ENCODE measurements at places on chromosomes 1 and 21. TPM values are rescaled to one million over a fixed set of nuclear protein-coding genes. Genes with fewer than 3 reads are reported as not detected.
A peak's percentile ranks its signal among the peaks of the same experiment; 100 is the strongest.

GRCh38 chr1:221025956-221026355, 146.7 kb downstream of the HLX start:
- no peak for DNase-seq
- no peak overlapping the region for H3K4me3 ChIP-seq
- no peaks in the 10 kb centered on the region for H3K4me1 ChIP-seq

SEMA4A gene
- total RNA-seq: not detected

DNA sequence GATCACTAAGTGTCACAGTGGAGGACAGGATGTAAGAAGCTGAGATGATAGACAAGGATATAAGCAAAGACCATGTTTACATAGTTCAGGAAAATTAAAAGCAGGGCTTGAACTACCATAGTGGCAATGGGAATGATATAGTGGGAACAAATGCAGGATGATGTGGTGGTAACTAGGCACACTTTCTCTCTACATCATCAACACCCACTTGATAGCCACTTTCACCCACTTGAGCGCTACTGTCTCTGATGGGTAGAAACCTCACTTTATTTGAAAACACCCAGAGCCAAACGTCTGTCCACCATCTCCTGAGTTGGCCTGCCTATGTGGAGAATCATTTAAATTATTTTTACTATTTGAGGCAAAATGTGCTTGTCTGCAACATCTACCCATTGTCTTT, 305.0 kb upstream of the ST6GALNAC5 start:
- no peaks in the 10 kb centered on the region for H3K4me1 ChIP-seq
- no peaks in the 10 kb centered on the region for H3K27me3 ChIP-seq
- no peak overlapping the region for H3K4me3 ChIP-seq

SMIM1 gene
- not detected for total RNA-seq

- H3K36me3 ChIP-seq: no peaks in the 10 kb centered on the region
- H3K4me3 ChIP-seq: no peak overlapping the region
- H3K27me3 ChIP-seq: no peaks in the 10 kb centered on the region
Observed at GRCh38 chr1:226956942-226957713, 17.0 kb downstream of the COQ8A start.

GRCh38 chr1:86104606-86105532, 51.7 kb downstream of the COL24A1 start:
- H3K4me1 ChIP-seq: no peaks in the 10 kb centered on the region
- DNase-seq: peak; percentile 14
- H3K27me3 ChIP-seq: no peaks in the 10 kb centered on the region

INAVA gene
- 139 TPM for total RNA-seq

TAF12 gene
- total RNA-seq: 19.5 TPM
